ENCODE measurements at places on chromosomes 2 and 18.

DNA sequence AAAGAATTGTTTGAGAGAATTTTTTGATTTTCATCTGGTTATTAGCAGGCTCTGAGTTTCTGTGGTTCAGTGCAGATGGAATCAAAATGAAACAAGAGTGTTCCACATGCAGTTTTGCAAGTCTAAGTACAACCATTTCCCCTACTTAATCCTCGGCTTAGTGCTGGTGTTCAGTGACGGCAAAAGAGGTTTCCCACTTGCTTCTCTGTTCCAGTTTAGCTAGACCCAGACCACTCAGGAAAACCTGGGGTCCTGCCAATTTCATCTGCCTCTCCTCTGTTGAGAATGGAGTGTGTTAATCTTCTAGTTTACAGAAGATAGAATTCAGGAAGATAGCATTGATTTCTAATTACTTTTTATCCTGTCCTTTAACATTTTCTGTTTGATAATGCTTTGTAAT lies 996.2 kb upstream of the FANCL start:
- DNase-seq: no peak

GRCh38 chr2:75633620-75634019 lies 13.0 kb upstream of the MRPL19 start:
- DNase-seq: no peak

- DNase-seq: no peak
Measured at GRCh38 chr2:155393406-155393805, 694.9 kb downstream of the KCNJ3 start.

- no peak for DNase-seq
Measured at GRCh38 chr2:67656875-67657274, 259.7 kb downstream of the ETAA1 start.

DNA sequence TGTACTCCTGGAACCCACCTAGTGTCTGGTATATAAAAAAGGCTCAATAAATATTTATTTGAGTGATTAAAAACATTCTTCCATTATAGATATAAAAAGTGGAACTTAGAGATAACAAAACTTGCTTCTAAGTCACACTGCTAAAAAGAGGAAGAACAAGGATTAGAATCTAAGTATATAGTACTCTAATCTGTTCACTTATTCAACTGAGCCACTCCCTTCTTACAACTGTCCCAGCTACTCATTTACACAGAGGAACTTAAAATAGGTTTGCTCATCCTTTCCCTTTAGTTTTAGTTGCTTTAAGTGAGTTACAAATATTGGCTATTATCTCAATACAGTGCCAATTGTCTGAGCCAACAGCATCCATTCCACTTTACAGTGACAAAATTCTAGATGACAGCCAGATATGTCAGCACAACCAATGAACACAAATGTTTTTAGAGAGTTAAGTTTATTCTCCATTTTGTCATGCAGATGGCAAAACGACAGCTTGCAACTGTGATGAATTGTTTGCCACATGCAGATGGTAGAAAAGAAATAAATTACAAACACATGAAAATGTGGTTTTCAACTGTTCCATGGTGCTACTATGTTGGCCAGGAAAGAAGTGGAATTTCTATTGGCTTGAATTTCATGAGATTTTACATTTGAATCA lies 280.7 kb upstream of the ZC3H15 start:
- no peak for DNase-seq

GRCh38 chr2:153935511-153935910 lies 63.8 kb downstream of the GALNT13 start:
- no peak for DNase-seq

DNA sequence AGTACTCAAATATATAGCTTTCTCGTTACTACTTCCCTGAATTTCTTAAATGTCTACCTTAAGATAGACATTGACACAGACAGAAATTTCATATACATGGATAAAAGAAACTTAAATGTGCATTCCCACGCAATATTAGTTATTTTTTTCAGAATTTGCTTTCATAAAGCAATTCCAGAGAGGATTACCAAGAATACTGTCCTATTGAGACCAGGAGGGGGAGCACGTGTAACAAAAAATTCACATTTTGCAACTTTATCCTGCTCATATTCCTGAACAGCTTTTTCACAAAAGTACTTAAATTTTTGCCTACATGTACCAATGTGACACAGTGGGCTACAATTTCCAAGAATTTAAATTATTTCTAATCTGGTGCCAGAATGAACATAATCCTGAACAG lies 30.7 kb upstream of the ERCC3 start:
- DNase-seq: no peak

DNA sequence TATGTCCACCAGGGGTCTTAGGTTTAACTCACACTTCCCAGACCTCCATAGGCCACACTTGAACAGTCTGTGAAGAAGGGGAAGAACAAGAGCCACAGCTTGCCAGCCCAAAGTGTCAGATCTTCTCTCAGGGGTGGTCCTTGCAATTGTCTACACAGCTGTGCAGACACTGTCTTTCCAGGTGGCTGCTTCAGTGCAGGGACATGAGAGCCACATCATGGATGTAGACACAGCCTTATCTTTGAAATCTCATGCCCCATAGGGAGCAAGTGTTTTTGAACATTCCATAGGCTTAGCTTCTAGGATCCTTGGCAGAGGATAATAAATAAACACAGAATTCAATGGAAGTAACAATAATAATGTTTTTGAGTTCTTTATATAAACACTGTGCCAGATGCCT lies 6.7 kb downstream of the ZNF407 start:
- DNase-seq: no peak

GRCh38 chr2:22904126-22904684 lies 480.8 kb upstream of the KLHL29 start:
- peak; percentile 19 for DNase-seq

DNA sequence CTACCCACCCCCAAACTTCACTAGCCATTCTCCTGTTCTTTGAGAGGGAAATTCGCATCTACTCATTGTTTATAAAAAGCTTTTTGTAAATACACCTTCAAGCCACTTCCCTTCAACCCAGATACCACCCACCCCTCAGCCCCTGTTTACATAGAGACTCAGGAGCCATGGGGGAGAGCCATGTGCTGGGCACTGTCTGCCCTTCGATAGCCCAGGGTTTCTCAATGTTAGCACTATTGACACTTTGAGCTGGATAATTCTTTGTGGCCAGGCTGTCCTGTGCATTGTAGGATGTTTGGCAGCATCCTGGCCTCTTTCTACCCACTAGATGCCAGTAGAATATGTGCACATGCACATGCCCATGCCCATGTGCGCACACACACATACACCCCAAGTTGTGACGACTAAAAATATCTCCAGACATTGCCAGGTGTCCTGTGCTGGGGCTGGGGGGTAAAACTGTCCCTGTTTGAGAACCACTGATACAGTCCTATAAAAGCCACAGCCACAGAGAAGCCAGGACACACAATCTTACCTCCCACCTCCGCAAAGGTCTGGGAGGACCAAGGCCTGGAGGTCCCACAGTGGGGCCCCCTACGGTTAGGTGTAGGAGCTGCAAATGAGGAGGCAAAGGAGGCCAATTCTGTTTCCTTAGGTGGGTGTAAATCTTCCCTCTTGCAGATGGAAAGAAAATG lies 44.5 kb upstream of the ASPRV1 start:
- DNase-seq: no peak

GRCh38 chr2:208179028-208179609 lies 10.7 kb downstream of the C2orf80 start:
- DNase-seq: no peak

- no peak for DNase-seq
Measured at GRCh38 chr2:127053731-127054603, 53.0 kb downstream of the BIN1 start.

GRCh38 chr2:180871649-180872048 lies 108.8 kb upstream of the UBE2E3 start:
- DNase-seq: no peak

DNA sequence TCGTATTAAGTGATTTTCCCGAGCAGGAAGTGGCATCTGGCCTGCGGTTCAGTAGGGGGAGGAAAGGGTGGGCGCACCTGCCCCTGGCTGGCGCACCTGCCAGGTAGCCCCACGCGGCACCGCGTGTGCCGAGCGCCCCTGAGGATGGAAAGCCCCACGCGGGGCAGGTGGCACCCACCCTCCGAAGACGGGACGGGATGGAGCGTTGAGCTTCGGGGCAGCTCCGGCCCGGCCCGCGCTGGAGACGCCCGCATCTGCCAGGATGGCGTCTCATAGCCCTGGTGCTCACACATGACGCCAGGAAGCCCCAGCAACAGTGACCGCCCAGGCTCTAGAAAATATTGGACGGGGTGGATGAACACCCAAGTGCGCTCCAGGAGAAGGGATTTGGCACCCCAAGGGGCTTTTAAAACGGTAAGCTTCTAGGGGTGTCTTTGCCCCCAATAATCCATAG lies 2.5 kb upstream of the NFATC1 start:
- DNase-seq: peak; percentile 60

DNA sequence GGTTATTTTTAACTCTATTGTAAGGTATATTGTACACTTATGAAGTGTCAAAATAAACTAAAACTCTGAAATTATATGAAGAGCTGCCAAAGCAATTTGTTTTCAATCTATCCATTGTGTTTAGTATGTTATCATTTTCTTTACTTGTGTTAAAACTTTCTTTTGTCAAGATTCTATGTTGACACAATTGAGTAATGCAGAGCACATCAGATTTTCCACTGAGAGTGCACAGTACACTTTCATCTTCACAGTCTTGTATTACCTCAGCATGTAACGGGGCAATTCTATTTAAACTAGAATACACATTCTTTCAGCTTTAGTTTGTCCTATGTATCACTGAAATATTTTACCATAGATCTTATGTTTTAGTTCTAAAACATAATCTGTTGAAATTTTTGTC lies 304.4 kb upstream of the ZC3H15 start:
- DNase-seq: no peak

GRCh38 chr2:128012698-128013097 lies 15.2 kb downstream of the SAP130 start:
- no peak for DNase-seq

- no peak for DNase-seq
Measured at GRCh38 chr2:36462311-36462935, 106.8 kb downstream of the CRIM1 start.

- peak; percentile 69 for DNase-seq
Measured at GRCh38 chr2:241390301-241391206, 34.5 kb downstream of the FARP2 start.

DNA sequence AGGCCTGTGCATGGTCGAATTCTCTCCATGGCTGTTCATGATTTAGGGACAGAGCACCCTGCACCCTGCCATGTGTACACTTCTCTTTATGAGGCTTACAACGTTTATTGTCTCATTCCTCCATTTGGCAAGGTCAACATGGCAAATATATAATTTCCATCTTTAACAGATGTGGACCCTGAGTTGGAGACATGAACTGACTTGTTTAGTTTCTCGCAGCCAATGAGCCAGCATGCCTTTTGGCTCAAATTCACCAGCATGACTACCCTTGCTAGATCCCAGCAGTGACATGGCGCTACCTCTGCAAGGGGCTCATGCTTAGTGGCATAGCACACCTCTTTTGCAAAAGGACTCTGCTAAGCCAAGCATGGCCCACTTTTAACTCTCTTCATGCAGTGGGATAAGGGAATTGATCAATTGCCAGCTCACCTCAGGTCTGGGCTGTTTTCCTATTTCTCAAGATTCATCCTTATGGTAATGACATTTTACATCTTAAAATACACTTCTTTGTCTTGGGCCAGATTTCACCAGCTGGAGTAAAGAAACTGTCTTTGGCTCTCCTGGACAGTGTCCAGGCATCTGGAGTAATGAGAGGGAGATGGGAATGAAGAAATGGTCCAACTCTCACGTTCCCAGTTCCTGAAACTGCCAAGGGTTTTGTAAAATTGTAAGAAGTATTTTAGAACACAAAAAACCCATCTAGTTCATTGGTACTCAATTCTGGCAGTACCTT lies 159.5 kb downstream of the SETBP1 start:
- no peak for DNase-seq

DNA sequence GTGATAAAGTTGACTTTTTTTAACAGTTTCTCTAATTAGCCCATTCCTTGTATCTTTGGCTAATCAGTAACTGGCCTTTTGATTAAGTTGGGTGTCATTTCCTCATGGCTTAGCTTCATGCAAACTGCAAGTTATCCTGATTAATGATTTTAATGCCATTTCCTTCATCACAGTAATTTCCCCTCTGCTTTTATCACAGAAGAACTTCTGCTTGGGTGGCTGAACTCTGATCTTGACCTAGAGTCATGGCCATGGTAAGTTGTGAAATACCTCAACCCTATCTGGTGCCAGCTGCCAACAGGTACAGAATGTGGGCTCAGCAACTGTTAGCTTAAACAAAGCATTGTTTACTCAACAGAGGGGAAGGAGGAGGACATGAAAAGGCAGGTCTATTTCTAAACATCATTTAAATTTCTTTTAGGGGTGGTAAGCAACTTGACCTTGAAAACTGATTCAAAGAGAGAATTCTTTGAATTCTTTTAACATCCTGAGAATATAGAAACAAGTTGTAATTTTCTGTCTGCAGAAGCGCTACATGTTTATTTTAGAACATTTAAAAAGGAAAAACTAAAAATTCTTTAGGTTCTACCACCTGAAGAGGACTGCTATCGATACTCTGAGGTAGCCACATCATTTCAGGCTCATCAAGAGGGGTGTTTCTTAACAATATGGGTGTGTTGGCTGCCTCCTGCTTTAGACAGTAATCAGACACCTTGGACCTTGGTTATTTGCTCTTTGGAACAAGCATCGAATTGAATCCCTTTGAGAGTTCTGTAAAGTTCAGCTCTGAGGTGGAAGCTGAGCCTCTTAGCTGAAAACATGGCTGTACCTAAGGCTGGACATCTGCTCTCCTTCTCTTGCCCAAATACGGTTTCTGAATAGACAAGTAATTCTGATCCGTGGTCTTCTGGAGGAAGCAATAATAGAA lies 39.7 kb downstream of the ANXA4 start:
- DNase-seq: no peak

GRCh38 chr2:158990397-158991214 lies 22.2 kb downstream of the TANC1 start:
- no peak for DNase-seq

- DNase-seq: no peak
Measured at GRCh38 chr2:101803128-101803527, 105.6 kb downstream of the MAP4K4 start.

DNA sequence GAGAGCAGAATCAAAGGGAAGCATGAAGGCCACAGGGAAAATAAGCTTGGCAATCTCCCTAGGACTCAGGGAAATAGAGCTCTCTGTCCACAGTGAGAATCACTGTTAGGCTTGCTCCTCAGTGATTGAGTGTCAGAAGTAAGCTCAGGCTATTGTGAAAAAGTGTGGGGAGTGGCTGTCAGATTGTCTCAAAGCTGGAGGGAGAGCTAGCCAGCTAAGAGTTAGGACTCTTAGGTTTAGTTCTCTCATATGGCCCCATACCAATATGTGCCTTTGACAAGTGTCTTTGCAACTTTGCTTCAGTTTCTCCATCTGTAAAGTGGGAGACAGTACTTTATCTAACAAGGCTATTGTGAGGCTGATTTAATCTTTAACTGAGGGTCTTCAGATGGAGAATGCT lies 17.2 kb downstream of the EIF4E2 start:
- DNase-seq: no peak

GRCh38 chr2:23809150-23809549 lies 117.8 kb downstream of the ATAD2B start:
- no peak for DNase-seq

Data from GM20000 (cell line).